ENCODE measurements at places on chromosomes 16 and 17.

DNA sequence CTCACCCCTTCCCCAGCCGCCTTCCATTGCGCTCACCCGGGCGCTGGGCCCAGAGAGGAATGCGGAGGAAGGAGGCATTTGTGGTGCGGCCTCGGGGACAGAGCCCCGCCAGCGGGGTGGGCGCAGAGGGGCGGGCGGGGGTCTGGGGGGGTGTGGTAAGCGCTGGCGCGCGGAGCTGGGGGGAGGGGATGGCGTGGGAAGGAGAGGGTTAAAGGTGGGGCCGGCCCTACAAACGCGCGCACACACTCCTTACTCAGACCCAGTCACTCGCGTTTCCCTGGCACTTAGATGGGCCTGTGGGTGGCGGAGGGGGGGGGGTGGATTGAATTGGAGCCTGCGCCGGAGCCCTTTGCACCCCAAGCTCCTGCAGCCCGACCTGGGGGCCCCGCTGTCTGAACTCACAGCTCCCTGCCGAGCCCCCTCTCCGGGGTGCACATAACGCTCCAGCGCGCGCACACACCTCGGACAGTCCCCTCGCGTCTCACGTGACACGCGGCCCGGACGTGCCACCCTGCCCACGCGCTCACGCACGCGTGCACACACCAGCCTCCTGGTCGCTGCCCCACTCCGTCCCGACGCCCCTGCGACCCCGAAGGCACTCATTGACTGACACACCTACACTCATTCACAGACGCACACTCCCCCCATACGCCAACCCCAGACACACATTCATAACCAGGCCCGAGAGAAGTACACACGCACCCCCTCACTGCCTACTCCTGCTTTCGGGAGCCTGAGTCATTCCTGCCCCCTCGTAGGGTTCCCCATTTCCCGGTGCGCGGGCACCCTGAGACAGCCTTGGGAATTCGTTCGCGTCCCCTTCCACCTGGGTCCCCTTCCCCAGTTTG is 844 bp downstream of the TBKBP1 start:
- peak; percentile 60 for DNase-seq

- no peak for DNase-seq
Observed at GRCh38 chr17:74943808-74944522, 8.3 kb downstream of the OTOP3 start.

DNA sequence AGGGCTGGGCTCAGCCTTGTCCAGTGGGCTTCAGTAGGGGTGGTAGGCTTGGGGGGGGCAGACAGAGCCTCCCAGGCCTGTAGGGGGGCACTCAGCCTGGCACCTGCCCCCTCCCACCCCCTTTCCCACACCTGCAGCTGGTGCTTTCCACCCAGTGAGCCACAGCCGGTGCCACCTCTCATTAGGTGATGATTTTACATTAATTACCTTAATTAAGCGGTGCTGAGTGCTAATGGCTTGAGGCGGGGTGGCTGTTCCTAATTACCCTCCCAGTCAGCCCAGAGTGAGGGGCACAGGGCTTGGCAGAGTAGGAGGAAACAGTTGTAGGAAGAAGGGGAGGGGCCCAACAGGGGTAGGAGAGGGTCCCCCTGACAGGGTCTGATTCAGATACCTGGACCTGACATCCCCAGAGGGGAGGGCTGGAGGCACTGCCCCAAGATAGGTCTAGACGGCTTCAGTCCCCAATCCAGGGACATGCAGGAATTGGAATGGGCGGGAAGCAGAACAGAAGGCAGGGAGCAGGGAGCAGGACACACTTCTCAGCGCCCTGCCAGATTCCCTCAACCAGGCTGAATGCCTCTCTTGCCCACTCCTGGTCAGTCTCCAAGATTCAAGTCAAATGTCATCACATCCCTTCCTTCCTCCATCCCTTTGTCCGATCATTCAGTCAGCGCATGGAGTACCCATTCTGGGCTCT is 26.5 kb upstream of the PHF12 start:
- no peak for DNase-seq

- DNase-seq: no peak
Observed at GRCh38 chr16:67040906-67041305, 12.0 kb downstream of the CBFB start.

DNA sequence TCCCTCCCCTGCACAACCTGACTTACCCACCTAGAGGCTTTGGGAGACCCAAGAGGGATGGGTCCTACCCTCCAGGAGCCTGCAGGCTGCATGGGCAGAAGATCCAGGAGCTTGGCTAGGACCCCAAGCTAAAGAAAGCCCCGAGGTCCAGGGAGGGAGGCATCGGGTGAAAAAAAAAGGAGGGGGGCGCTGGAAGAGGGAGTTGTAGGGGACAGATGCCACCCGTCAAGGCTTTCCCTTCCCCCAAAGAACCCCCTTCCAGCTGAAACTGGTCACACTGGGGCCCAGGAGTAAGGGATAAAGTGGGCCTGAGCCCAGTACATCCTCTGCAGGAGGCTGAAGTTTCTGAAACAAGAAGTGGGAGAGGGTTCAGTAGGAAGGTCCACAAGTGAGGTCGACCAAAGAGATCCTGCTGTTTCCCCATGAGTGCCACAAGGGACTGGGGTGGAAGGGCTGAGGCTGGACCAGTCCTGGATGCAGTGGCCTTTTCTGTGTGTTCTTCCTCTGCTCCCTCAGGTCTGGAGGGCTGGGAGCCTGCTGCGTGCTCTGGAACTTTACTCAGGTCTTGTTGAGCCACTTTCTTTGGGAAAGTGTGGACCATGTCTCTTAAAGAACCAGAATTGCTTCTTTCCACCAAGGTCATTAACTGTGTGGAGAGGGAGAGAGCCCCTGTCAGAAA is 14.2 kb upstream of the CBFB start:
- DNase-seq: no peak

DNA sequence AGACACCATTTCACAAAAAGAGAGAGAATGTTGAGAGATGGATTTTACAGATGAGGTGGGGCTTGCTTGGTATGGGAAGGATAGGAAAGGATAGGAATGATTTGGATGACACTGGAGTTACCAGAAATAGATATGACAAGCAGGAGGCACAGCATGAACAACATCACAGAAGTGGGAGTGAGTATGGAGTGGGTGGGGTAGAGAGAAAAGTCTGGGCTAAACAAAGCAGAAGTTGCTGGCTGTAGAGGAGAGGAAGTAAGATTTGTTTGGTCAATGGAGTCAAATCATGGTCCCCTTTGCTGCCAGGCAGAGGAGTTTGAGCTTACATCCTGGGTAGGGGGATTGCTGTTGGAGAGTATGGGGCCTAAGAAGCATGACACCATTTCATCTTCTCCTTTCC is 101.7 kb downstream of the VAT1L start:
- DNase-seq: no peak

DNA sequence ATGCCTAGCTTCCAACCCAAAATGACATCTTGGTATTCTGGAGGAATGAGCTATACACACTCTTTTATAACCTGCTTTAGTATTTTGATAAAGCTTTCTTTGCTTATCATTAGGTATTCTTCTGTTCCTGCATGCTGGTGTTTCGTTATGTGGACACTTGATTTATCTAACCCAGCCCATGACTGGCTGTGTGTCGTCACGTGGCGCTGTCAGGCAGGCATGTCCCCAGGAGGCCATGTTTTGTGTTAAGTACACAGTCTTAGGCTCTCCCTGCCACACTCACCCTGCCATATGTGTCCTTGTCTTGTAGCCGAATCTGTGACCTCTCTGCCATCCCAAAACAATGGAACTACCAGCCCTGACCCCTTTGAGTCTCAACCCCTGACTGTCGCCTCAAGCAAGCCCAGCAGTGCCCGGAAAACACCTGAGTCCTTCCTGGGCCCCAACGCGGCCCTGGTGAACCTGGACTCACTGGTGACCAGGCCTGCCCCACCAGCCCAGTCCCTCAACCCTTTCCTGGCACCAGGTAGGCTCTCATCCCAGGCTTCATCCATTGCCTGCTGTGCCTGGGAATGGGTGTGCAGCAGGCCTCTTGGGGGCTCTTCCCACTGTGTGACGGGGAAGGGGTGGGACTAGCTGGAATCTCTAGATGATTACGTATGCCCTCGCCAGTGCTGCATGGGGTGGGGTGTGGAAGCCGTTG is 30.8 kb downstream of the B9D1 start:
- DNase-seq: no peak

DNA sequence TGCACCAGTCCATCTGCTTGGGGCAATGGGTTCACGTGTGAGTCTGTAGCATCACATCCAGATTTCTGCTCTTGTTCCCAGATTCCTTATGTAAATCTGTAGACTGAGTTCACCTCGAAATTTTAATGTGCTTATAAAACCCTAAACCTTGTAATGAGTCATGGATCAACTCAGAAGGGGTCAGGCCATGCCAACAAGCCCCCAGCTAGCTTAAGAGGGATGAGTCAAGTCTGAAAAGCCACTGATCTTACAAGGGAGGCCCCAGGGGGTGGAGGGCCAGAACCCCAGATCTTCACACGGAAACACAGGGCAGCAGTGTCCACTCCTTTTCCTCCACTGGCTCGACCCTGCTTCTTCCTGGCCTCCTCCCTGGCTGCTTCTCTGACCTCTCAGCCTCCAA is 399.1 kb upstream of the CDH5 start:
- no peak for DNase-seq

- peak; percentile 69 for DNase-seq
Observed at GRCh38 chr16:31700530-31701388, 172.8 kb upstream of the ZNF267 start.

GRCh38 chr16:70656712-70657263 is 10.4 kb downstream of the IL34 start:
- DNase-seq: no peak

GRCh38 chr17:76872221-76872873 is 4.1 kb downstream of the MGAT5B start:
- no peak for DNase-seq

All from stimulated activated CD4-positive, alpha-beta T cell treated with anti-CD3 and anti-CD28 coated beads, Interleukin-12 subunit alpha, Interleukin-12 subunit beta, amount 100 ng/mL, for 48 hours (primary cell).